Foreskin keratinocyte (primary cell): ENCODE measurements at places on chromosomes 1 and 21. TPM values are rescaled to one million over a fixed set of nuclear protein-coding genes. Genes with fewer than 3 reads are reported as not detected.

GRCh38 chr1:108862017-108862610 lies 5.2 kb upstream of the AKNAD1 start:
- DNase-seq: no peak

DNA sequence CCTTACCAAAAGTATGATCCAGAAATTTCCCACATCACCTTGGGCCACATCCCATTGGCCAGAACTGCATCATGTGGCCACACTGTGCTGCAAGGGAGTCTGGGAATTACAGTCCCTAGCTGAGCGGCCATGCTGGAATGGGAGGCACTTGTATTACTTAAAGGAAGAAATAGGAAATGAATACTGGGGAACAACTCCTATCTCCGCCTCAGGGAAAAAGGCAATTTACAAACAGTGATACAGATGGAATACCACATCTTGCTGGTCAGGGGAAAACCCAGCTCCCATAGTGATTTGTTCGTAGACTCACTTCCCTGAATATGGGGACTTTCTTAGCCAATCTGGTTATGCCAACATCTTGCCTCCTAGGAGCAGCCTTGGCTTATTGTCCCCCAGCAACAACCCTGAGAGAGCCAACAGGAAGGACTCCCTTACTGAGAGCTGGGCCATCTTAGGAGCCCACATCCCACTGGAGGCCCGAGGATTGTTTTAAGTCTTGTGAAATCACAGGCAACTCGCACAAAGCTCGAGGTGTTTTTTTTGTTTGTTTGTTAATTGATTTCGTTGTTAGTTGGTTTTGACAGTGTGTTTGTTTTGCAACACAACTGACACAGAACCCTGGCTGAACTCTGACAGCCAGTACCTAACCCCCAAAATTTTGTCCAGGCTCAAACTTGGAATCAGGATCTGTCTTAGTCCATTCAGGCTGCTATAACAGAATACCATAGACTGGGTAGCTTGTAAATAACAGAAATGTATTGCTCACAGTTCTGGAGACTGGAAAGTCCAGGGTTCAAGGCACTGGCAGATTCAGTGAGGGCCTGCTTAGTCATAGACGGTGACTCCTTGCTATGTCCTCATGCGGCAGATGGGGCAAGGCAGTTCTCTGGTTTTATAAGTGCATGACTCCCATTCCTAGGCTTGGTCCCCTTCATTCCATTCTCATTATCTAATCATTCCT lies 14.9 kb downstream of the CDA start:
- DNase-seq: peak; percentile 94

GRCh38 chr1:20083178-20083944 lies 13.4 kb downstream of the PLA2G5 start:
- DNase-seq: no peak

GRCh38 chr1:56092684-56093570 lies 486.4 kb downstream of the PLPP3 start:
- no peak for DNase-seq

- peak; percentile 94 for DNase-seq
These were observed 156.0 kb downstream of the RERE start for GRCh38 chr1:8661185-8662110.

The ASAP3 gene
- polyA plus RNA-seq: 5.1 and 6.5 TPM in 2 replicates

The PGLYRP4 gene
- 0.13 and 0.44 TPM in 2 replicates for polyA plus RNA-seq
